ENCODE measurements at places on chromosomes 7 and 10.

DNA sequence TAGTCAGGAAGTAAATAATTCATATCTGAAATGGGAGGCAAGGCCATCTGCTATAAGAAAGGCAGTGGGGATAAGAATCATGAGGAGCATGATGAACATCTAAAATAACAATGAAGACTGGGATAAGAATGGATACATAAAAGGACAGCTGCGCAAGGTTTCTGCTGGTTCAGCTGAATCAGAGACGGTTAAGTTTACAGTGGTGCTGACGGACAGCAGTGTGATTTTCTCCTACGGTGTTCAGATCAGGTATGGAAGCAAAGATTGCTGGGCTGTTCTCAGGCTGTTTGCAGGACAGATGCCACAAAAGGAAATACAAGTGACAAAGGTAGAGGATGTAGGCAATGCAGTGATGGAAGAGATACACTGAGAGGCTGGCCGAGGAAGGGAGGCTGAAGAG, 8.4 kb downstream of the CYCS start:
- no peak for DNase-seq

DNA sequence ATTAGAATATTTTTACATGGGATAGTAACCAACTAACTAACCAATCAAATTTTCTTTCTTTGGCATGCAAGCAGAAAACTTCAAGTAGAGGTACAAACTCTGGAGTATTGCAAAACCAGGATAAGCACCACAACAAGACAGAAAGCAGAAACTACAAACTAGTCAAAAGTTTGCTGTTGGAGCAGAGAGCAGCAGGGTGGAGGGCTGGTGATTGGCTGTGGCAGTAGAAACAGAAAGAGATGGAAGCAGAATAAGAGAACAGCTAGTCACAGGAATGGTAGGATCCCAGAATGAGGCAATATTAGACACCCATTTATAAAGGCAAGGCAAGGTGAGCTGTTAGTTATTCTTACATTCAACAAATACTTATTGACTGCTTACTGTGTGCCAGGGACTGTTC, 6.8 kb upstream of the MACC1 start:
- DNase-seq: no peak

GRCh38 chr7:73585196-73585595, 6.8 kb upstream of the TBL2 start:
- DNase-seq: no peak

- DNase-seq: no peak
Observed at GRCh38 chr7:376306-377079, 86.5 kb downstream of the FOXL3 start.

Data from stimulated activated CD4-positive, alpha-beta T cell treated with anti-CD3 and anti-CD28 coated beads, Interleukin-15, amount 100 ng/mL, for 1 hour (primary cell).